ENCODE measurements at places on chromosomes 12 and 14.

DNA sequence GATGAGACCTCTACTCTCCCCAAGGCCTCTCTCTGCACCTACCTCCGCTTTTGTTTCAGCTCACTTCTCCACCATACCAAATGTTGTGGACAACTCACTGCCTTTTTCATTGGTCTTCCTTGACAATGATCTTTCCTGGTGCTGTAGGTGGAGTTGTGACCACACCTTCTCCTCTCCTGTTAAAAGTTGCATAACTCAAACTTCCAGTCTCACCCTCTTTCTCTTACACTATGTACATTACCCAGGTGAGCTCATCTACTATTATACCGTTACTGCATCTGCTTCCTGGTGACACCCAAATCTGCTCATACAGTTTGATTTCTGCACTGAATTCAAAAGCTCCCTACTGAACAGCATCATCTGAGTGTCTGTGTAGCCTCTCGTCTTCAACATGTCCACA, 542.8 kb downstream of the GALC start:
- no peak for DNase-seq

- DNase-seq = no peak
Measured at GRCh38 chr14:71314717-71315116, 407.5 kb downstream of the PCNX1 start.

DNA sequence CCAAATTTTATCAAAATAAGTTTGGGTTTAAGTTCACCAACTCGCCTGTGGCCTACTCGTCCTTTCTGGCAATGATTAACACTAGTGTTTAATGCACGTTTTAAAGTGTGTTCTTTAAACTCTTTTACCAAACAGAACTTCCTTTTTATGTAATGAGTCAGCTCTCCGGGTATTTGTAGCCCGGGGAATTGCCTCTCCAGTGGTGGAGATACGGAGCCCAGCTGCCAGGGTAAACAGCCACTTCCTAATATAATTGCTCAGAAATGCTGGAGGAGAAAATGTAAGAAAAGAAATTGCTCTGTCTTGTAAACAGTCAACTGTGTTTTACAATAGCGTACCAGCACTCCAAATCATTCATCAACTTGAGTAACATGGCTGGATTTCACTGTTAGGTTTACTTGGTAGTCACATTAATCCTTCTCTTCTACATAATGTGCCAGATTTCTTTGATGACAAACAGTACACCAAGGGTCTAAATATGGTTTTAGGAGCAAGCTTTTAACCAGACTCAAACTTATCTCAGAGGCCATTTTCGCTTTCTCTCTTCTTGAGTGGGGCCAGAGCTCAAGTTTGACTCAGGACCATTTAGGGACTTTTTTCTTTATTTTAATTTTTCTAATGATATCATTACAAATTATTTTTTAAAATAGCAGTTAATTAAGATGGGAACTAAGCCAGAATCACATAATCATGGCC, 101.2 kb upstream of the SLC38A2 start:
- peak; percentile 88 for DNase-seq

GRCh38 chr12:69898236-69898635, 73.2 kb downstream of the MYRFL start:
- no peak for DNase-seq

- DNase-seq = no peak
Measured at GRCh38 chr12:78240827-78241226, 410.1 kb downstream of the NAV3 start.

All from fibroblast of the conjunctiva (primary cell).